ENCODE measurements at places on chromosomes 1 and 21.
A peak's percentile ranks its signal among the peaks of the same experiment; 100 is the strongest.

DNA sequence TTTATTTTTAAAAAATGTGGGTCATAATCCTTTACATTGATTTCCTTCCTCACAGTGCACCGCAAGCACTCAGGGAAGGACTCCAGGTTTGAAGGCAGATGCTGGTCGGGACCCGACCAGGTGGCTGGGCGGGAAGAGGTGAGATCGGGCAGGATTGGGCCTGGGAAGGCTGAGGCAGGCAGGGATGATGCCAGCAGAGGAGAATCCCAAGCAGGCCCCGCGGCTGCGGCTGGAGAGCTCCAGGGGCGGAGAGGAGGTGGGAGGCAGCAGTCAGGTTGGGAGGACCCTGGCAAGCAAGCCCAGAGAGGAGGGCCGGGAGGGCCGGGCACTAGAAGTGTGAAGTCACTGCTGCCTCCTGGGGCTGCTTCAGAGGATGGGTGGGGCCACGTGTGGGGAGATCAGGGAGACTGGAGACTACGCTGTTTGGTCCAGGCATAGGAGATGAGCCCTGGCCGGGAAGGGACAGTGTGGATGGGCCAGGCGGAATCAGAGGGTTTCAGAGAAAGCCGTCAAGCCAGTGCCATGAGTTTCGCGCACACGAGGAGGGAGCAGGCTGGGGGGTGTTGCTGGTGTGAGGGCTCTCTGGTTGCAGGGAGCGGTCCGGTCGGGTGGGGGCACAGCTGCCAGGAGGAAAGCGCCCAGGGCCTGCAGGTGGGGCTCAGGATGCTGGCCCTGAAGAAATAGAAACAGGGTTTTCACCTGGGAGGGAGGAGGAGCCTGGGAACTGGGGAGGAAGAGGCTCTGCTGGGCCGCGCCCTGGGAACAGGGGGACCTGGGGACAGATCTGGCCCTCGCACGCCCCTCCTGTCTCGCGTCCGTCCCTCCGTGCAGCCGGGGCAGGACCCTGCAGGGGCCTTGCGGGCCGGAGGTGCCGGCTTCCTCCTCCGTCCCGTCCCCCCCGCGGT, 888 bp upstream of the COL18A1 start:
- no peak for DNase-seq

DNA sequence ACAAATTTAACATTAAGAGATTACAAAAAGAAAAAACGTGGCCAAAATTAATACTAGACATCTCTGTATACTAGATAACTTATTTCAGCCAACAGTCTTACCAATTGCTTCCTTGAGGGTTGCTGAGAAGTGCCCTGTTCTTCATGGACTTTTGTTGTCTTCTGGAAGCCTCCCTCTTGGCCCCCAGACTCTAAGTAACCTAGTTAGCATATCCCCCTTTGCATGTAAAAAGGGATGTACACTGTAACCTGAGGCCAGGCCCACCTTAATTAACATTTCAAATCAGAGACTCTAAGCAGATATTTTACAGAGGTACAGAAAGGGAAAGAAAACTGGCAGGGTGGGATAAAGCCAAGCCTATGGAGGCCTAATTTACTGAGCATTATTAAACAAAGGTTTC, 1047.3 kb downstream of the ADGRL2 start:
- DNase-seq: no peak

DNA sequence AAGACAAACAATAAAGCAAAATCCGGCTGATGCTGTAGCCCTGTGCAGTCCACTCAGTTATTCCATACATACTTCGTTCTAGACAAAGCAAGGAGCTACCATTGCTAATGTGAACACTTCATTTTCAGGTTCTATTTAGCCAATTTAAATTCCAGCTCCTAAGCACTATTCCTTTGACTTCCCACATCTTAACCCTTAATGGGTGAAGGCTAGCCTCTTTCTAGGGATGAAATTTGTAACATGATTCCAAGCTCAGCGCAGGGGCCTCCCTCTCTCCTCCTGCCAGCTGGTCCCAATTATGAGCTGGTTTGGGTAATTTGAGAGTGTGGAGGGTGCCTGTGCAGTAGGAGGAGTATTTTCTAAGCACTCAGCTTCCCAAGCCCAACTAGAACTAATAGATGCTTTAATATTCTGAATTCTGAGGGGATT, 53.9 kb upstream of the PTGFRN start:
- DNase-seq: no peak

GRCh38 chr1:21308330-21308729, 18.1 kb upstream of the ECE1 start:
- DNase-seq: no peak

- DNase-seq: no peak
Observed at GRCh38 chr1:7652515-7653098, 118.5 kb upstream of the VAMP3 start.

GRCh38 chr1:3163356-3163755, 94.4 kb downstream of the PRDM16 start:
- no peak for DNase-seq

- DNase-seq: no peak
Observed at GRCh38 chr1:208174200-208174599, 70.0 kb downstream of the PLXNA2 start.

DNA sequence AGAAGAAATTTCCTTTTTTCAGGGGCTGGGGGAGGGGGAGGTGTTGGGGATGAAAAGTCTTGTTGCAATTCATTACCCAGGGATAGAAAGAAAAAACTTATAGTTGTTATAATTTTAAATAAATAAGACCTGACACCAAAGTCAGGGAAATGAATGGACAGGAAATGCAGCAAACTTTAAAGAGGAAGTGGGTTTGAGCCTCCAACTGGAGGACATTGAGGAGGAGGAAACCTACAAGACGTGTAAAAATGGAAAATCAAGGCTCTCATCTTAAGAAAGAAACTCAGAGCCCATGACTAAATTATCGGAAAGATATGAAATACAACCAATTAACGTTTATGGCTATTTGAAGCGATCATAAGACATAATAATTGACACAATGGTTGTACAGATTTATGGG, 54.4 kb downstream of the NIBAN1 start:
- DNase-seq: no peak

GRCh38 chr1:157137046-157137407, 1.2 kb downstream of the ETV3 start:
- no peak for DNase-seq

DNA sequence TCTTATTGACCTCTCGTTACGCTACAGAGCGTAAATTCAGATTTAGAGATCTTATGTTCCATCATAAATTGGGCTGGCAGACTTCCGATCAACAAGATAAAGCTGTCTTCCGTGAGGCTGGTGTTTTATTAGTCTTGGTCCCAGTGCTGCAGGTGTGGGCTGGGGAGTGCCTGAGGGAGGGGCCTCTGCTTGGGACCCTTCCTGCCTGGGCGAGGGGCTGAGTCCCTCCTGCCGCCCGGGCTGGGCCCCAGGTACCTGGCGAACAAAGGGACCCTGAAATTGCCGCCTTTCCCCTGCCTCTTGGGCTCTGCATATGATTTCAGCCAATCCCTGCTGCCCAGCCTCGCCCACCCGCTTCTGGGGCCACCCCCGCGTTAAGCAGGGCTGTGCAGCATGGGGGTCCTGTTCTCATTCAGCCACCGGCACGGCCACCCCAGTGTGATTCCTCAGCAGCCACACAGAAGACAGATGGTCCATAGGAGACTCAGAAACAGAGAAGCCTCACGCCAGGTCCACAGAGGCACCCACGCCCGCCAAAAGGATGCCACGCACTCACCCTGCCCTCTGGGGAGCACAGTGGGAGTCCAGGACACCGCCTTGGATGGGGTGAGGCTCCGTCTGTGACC, 6.1 kb upstream of the SAMD11 start:
- no peak for DNase-seq

DNA sequence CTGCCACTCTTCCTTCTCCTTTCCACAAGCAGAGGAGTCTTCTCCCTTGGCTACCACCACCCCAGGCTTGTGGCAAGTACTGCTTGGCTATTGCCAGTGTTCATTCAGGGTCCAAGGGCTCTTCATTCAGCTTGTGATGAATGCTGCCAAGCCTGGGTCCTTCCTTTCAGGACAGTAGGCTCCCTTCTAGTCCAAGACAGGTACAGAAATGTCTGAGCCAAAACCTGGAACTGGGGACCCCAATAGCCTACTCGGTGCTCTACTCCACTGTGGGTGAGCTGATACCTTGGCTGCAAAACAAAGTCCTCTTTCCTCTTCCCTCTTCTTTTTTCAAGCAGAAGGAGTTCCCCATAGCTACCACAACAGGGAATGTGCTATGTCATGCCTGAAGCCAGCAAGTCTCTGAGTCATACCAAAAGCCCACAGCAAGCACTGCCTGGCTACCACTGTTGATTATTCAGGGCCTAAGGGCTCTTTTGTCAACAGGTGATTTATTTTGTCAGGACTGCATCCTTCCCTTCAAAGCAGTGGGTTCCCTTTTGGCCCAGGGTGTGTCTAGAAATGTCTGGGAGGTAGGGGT, 268.9 kb downstream of the HHAT start:
- DNase-seq: peak; percentile 86

DNA sequence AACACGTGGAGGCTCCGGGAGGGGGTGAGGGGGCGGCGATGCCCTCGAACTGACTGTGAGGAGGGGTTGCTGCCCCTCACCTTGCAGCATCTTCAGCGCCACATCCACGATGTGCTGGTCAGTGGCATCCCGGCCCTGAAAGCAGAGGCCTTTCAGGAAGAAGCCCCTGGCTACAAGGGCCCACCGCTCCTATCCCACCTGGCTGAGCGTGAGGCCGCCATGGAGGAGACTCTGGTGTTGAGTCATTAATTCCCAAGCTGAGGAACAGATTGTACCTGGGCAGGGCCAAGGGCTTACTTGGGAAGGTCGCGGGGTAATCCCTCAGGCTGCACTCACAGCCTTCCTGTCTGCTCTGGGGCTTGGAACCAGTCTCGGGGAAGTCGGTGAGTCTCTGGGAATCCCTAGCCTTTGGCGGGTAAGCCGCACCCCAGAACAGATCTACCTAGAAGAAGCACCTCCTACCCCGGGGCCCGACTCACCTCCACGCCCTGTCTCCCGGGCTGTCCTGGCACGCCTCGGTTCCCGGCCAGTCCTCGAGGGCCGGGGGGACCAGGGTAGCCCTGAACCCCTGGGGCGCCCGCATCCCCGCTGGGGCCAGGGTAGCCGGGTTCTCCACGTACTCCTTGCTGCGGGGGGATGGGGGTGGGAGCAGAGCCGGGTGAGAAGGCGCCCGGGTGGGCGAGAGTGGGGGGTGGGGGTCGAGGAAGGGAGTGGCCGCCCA, 13.9 kb downstream of the COL9A2 start:
- DNase-seq: no peak

GRCh38 chr21:37460196-37460595, 93.6 kb downstream of the DYRK1A start:
- DNase-seq: no peak

DNA sequence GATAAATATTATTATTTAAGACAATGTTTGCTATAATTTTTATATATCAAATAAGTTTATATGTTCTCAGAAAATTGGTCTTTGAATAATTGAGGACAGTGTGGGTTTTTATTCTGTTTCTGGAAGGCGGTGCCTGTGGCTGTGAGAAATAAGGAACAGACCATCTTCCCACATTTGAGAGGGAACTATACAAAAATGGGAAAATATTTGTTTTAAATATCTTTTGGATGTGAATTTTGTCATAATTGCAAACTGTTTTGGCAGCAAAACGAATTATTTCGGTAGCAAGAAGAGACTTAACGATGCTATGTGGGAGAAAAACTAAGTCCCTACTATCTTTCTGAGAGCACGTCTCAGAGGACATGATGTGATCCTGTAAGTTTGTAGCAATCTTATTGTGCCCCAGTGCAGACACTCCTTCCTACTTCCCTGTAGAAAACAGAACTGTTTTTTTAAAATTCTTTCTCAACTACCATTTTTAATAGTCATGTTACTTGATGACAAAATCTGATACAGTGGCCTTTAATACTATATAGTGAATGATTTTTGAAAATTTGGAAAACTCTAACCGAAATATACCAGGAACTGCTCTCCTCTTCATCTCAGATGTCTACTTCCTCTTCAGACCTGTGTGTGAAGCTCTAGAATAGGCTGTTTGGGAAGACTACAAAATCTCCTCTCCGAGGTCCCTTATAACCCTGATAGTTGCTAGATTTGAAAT, 25.4 kb downstream of the PTPRC start:
- DNase-seq: no peak

DNA sequence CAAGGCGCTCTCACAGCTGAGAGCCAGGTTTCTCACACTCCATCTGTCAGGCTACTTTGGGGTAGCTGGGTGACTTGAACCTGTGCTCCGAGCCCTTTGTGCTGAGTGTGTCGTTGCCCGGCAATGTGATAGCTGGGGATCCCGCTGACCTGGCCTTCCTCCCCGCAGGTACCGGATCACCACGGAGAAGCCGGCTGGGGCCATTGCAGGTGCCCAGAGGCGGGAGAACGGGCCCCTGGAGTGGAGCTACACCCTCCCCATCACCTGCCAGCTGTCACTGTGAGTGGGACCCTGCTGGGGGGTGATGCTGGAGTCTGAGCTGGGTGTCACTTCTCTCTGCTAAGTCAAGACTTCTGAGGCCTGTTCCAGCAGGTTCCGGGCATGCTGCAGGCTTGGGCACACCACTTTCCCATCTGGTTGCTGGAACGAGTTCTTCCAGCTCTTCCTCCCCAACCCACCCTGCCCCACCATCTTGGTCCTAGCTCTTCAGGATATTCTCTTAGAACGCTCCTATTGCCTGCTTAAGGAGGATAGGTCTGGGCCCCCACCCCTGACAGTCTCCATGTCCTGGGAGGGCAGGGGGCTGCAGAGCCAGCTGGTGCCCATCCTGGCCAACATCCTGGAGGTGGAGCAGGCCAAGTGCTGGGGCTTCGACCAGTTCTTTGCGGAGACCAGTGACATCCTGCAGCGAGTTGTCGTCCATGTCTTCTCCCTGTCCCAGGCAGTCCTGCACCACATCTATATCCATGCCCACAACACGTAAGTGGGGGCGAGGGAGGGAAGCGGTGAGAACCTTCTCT, 7.5 kb downstream of the IKBKE start:
- no peak for DNase-seq

DNA sequence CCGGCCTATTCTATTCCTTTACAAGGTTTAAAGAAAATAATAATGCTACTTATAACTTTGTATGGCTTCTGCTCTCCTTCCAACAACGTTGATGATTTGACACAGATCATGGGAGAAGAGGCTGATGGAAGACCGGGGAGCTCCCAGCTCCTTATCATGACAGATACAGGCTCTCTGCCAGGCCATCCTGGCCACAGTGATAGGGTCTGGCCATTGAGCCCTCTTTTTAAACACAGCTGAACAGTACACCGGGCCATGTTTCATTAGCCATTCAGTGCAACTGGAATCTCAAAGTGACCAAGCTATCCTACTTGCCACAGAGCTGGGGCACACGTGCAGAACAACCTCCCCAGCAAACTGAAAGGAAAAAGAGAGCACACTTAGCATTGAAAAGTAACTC, 34.9 kb downstream of the DNAJC11 start:
- no peak for DNase-seq

- no peak for DNase-seq
Observed at GRCh38 chr1:248306103-248306502, 2.9 kb upstream of the OR2T12 start.
